ENCODE measurements at places on chromosomes 1 and 21.

GRCh38 chr1:239755107-239755912, 336.4 kb upstream of the FMN2 start:
- no peak for DNase-seq

DNA sequence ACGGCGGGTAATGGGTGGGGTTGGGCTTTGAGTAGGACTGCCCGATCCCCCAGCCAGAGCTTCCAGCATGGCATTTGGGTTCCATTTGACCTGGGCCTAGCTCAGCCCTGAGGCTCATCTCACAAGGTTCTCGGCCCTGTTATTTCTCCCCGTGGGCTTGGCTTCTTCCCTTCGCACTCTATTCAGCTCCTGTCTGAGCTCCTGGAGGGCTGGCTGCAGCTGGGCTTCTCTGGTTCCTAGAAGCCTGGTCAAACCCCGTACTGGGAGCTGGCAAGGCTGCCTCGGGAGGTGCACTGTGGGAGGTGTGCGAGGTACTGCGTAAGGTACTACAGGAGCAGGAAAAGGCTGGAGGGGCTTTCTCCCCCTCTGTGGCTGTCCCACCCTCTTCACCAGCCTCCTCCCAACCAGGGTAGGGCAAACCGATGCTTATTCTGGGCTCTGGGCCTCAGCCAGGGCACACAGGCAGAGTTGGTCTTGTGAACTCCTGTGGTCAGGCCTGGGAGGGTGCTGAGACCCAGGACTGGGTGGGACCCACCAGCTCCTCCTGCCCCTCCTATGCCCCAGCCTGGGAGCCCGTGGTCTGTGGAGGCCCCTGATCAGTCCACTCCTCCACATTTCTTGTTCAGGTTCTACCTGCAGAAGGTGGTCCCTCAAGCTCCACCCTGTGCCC, 814 bp downstream of the A3GALT2 start:
- DNase-seq = no peak

DNA sequence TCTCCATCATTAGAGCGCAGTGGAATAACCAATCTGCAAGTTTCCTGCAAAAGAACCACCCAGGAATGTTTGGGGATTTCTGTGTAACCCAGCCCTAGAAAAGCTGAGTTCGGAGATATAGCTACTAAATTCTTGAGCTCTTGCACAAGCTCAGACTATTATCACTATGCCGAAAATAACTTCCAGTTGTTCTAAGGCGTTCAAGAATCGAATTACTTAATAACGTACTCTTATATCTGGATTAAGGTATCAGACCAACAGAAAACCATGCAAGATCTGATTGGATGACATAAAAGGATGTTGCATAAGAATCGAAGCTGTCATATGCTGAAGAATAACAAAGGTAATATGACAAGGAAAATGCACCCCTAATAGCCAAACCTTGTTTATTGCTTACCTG, 7.5 kb upstream of the LAMC2 start:
- DNase-seq = peak; percentile 48

GRCh38 chr1:28845786-28846543, 34.0 kb downstream of the OPRD1 start:
- DNase-seq = no peak

DNA sequence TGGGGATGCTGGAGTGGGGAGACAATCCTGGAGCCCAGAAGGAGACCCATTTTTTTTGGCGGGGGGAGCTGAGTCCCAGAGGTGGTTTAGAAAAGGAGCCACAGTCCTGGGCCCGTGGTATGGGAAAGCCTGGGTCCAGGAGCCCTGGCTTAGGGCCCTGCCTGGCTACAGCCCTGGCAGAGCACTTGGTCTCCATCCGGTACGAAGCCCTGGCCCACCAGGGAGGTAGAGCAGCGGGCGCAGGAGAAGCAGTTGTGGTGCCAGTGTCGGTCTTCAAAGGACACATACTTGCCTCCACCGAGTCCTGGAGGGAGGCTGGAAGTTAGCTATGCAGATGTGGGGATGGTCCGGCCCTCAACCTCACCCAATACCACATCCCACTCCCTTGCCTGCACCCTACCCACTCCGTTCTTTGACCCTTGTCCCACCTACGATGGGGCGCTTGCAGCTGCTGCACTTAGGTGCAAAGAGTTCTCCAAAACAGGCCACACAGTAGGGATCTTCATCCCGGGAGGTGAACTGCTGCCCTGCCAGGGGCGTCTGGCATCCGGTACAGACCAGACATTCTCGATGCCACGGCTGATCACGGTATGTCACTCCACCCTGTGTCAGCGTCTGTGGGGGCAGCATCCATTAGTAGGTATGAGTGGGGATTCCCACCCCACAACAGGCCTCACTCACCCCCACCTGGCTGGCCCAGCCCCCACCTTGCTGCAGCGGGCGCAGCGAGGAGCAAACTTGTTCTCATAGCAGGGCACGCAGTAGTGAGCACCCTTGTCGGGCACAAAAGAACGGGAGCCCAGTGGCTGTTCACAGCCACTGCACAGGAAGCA, 7.7 kb upstream of the SF3A3 start:
- no peak for DNase-seq

- no peak for DNase-seq
Observed at GRCh38 chr21:44767834-44768831, 33.5 kb downstream of the UBE2G2 start.

DNA sequence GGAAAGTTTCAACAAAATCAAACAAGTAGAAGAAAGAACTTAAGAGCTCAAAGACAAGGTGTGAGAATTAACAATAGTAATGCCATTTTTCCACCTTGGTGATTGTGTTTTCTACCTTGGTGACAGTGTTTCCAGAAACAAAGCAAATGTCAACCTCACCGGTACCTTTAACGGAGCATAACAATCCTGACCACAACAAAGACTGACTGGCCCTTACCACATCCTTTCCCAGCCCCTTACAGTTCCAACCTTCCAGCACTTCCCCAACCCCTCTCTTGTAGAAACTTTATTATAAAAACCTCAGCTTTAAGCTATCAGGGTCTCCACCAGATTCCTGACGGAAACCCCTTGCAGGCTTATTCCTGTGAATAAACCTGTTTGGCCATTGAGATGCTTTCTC, 16.7 kb downstream of the STYXL2 start:
- DNase-seq = no peak

DNA sequence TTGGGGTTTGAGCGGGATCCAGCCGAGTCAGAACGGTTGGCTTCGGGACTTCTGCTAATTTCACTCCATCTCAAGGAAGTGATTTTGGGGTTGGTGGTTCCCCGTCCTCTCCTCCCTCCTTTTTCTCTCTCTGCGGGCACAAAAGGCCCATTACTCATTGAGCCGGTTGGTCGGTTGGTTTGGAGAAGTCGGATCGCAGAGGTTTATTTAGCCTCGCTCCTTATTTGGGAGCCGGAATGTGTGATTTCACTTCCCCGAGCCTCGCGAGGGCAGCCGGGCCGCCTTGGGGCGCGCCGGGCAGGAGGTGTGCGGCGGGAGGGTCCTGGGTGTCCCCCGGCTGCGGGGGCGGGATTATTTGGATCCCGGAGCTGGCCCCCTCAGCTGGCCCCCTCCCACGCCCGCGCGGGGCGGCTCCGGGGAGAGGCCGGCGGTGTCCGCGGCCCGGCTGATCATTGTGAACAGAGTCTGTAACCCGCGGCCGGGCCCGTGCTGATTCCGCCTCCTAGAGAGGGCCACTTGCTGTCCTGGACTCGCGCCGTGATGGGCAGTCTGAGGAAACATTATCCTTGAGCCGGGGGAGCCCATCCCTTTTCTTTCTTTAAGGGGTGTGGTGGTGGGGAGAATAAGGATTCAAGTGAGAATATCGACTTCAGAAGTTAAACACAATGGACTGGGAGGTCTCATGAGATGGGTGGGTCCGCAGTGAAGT, 1.2 kb downstream of the MAPKAPK2 start:
- DNase-seq = peak; percentile 84

- DNase-seq = no peak
Observed at GRCh38 chr1:168291222-168291837, 10.7 kb downstream of the TBX19 start.

DNA sequence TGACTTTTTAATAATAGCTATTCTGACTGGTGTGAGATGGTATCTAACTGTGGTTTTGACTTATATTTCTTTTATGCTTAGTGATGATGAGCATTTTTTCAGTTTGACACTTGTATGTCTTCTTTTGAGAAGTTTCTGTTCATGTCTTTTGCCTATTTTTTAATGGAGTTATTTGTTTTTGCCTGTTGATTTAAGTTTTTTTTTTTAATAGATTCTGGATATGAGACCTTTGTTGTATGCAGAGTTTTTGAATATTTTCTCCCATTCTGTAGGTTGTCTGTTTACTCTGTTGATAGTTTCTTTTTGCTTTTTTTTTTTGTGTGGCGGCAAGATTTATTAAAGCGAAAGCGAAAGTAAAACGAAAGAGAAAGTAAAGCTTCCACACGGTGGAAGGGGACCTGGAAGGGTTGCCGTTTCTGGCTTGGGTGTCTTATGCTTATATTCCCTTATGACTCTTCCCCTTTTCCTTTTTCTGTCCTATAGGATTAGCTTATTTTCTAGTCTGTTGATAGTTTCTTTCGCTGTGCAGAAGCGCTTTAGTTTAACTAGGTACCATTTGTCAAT, 67.6 kb downstream of the TBX19 start:
- no peak for DNase-seq

DNA sequence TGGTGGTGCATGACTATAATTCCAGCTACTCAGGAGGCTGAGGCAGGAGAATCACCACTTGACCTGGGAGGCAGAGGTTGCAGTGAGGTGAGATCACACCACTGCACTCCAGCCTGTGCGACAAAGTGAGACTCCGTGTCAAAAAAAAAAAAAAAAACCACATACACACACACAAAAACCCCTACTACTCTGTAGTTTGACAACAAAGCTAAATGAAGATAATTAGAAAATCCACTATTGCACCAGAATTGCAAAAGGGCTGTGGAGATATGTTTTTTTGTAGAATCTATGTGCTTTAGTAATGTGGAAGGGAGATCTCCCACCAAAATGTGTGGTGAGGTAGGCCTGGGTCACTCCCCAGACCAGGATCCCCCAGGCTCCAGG, 32.2 kb upstream of the KHDRBS1 start:
- no peak for DNase-seq

- peak; percentile 27 for DNase-seq
Observed at GRCh38 chr1:225651872-225652728, 823 bp downstream of the ENAH start.

DNA sequence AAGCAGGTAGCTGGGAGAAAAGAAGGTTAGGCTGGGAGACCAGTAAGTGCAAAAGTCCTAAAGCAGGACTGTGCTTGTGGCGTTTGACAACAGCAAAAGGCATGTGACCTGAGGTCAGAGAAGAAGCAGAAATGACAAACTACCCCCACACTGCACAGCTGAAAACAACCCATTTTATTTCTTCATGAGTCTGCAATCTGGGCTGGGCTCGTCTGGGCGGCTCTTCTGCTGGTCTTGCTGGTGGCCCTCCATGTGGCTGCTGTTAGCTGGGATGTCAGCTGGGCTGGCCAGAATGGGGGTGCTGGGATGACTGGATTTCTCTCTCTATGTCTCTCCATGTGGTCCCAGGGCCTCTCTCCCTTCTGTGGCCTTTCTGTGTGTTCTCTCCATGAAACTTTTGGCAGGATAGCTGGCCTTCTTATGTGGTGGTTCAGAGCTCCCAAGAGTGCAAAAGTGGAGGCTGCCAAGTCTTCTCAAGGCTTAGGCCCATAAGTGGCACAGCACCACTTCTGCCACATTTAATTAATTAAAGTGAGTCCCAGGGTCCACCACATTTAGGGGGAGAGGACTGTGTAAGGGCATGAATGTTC, 128.6 kb downstream of the RIPK4 start:
- no peak for DNase-seq

DNA sequence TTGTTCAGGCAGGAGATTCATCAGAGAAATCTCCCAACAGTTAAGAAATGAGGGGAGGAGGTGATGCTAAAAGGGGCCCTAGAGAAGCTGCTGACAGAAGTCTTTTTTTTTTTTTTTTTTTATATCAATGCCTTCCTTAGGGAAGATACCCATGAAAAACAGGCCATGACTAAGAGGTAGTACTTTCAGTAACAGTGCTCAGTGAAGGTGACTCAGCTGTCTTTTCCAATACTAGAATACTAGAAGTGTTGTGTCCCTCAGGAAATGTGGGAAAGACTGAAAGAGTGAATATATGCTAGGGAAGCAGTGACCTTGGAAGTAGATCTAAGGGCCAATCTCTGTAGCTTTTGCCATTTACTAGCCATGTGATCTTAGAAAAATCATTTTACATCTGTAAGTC, 52.4 kb upstream of the SLFNL1 start:
- peak; percentile 57 for DNase-seq

DNA sequence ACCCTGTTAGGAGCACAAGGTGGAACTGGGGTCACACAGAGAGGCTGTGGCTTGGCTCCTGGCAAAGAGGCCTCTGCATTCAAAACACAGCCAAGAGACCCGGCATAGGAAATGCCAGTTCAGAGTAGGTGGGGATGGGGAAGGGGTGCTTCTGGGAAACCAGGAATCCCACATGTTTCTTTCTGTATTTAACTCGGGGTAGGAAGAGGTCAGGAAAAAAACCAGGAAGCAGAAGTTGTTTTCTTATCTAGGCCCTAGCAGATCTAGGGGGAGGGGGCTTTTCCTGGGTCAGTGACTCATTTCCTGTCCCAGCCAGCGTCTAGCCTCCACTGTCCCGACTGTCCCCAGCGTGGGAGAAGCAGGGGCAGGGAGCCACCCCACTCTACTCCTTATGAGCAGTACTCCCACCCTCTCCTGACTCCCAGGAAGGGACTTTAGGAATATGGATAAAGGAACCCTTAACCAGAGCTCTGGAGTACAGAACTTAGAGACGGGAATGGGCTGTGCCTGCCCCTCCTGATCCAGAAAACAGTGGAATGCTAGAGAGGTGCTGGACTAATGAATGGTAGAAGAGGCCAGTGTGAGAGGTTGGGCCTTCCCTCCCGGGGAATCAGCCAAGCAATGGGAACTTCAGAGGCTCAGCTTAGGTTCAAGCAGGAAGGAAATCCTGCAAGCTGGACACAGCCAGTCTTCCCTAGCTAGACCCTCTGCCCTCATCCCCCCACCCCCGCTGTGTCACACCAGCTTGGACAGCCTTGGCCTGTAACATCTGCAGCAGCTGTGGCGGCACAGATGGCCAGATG, 5.7 kb downstream of the FHL3 start:
- DNase-seq = peak; percentile 42

DNA sequence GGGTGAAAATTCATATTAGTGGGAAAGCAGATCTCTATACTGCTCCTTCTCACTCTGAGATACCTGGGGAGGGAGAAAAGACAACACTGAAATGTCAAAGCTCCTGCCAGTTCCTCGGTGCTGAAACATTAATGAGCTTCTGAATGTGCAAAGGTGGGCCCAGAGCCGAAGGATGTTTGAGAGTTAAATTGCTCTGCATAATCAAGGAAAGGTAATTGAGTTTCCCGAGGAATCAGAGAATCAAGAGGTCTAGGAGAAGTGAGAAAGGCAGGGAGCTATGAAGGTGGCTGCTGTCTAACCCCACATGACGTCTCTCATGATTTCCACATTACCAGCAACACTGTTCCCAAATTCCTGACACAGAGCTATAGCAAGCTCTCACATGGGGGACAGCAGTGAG, 346.7 kb downstream of the SMYD3 start:
- no peak for DNase-seq

DNA sequence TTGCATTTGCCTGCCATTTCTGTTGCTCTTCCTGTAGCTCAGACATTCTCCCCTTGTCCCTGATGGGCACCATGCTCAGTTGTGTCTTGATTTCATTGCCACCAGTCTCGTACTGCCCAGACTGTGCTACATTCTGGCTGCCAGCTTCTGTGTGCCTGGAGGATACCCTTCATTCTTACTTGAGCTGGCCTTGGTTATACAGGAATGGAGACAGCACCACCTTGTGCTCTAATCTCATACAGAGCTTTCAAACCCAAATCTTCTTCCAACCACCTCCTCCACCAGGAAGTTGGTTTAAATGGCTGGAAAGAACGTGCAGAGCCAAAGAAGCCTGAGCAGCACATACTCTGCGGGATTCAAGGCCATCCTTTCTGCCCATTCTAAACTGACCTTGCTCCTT, 165.3 kb downstream of the SLC35F3 start:
- DNase-seq = no peak

GRCh38 chr1:32116531-32116930, 8.7 kb downstream of the KPNA6 start:
- DNase-seq = no peak

Measured in AG20443 (cell line).